ENCODE measurements at places on chromosomes 1 and 21.

DNA sequence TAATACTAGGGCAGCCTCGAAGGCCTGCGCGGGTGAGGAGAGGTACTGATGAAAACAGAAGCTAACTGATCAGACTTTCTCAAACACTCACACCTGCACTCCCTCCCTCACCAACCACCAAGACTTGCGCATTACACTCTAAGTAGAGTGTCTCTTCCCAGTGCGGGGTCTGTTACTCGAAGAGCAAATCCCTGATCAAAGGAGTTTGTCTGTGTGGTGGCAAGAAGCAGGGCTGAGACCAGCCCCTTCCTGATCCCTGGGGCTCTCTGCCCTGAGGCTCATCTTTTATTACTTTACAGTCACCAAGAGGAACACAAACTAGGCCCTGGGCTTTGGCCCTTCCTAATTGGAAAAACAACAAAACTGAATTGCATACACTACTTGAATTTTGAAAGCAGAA lies 19.5 kb upstream of the TSNAX start:
- no peak for DNase-seq

GRCh38 chr1:920521-920920 lies 3.2 kb upstream of the SAMD11 start:
- DNase-seq = no peak

- no peak for DNase-seq
Observed at GRCh38 chr21:40546647-40547046, 300.3 kb downstream of the DSCAM start.

- no peak for DNase-seq
Observed at GRCh38 chr1:86748622-86749373, 44.4 kb downstream of the SH3GLB1 start.

DNA sequence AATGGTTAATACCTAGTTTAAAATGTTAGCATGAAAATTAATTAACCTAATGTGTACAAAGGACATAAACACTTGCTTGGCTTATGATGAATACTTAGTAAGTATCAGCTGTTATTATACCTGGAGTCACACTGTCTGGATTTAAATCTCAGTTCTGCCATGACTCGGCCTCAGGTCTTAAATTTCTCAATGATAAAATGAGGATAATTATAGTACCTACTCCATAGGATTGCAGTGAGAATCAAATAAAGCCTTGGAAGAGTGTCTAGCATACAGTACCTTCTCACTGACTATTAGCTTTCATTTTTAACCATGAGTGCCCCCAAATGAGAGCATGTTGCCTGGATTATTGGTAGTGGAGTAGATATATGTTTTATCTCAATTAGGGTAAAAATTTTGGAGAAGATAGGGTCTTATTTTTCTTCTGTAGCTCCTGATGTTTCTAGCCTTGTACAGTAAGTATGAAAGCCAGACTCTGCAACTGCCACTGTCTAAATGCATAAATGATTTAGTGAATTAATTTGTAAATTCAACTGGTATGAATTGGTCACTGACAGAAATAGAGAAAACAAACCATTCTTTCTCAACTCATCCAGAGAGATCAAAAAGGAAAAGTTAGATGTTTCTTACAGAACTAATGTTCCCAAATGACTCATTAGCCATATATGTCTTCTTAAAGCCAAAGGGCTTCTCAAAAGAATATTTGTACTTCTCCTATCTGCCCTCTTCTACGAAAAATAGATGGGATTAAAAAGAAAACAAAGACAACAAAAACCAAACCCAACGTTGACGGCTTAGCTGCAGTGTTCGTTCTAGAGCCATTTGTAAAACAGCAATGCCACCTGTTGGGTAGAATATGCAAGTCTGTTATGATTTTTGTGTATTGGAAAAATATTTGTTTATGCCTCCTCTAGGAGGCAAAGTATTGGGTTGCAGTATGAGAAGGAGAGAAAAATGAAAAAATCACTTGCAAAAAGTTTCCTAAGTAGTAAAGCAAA lies 53.8 kb upstream of the MROH9 start:
- DNase-seq = no peak

GRCh38 chr1:17031436-17031835 lies 19.7 kb upstream of the ATP13A2 start:
- DNase-seq = no peak

DNA sequence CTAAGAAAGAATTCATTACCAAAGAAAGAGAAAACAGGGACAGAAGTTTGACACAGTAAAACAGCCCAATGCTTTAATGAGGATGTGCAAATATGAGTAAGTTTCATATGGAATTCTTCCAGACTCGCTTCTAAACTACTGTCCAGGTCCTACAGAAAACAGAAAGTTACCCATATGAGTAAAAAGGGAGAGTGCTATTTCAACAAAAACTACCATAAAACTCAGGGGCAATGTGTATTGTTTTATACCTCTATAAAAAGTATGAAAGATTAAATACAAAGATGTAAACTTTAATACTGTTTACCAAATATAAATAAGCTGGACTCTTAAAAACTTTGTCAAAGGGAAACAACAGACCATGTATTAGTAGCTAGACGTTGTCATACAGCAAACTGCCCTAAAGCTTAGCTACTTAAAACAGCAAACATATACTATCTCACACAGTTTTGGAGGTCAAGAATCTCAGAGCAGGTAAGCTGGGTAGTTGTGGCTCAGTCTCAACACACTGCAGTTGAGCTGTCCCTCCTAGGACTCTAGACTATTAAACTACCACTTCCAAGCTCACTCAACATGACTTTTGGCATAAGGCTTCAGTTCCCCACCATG lies 174.9 kb downstream of the COP1 start:
- no peak for DNase-seq

DNA sequence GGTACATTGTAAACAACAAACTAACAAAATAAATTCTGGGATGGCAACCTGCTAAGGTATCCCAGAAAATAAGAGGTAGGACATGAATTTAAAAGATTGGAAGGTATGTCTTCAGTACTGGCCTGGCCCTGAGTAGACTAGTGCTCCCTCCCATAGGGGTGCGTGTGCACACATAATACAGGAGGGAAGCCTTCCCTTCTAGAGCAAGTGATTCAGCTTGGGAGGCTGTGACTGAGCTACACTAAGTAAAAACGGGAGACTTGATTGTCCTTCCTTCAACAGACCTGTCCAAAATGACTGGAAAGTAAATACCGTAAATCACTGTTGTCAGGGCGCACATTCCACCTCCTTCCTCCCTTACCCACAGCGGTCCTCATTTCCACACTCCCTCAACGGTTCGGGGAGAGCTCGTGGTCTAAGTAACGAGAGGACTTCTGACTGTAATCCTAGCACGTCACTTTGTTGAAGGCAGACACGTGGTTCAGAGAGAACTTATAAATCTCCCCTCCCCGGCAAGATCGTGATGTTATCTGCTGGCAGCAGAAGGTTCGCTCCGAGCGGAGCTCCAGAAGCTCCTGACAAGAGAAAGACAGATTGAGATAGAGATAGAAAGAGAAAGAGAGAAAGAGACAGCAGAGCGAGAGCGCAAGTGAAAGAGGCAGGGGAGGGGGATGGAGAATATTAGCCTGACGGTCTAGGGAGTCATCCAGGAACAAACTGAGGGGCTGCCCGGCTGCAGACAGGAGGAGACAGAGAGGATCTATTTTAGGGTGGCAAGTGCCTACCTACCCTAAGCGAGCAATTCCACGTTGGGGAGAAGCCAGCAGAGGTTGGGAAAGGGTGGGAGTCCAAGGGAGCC lies at the start of gene TGFB2:
TGFB2 (plus strand) TSS at position 523 of the 859 bp plus-strand sequence. CDS start 1,366 bp downstream, outside the sequence.
- peak; percentile 53 for DNase-seq
